ENCODE measurements at places on chromosomes 12 and 14. TPM values are rescaled to one million over a fixed set of nuclear protein-coding genes. Genes with fewer than 3 reads are reported as not detected.
A peak's percentile ranks its signal among the peaks of the same experiment; 100 is the strongest.

GRCh38 chr12:96247563-96247962 is 53.4 kb downstream of the ELK3 start:
- DNase-seq, result no peak
- no peak overlapping the region for H3K27ac ChIP-seq
- H3K27me3 ChIP-seq, result no peaks in the 10 kb centered on the region
- H3K4me3 ChIP-seq, result no peak overlapping the region

TXNDC16 gene
- total RNA-seq, result 6.4 TPM

GRCh38 chr12:12582193-12582881 is 19.7 kb upstream of the DUSP16 start:
- no peak overlapping the region for H3K27ac ChIP-seq
- DNase-seq, result no peak
- no peak overlapping the region for H3K4me3 ChIP-seq

GRCh38 chr12:111428728-111429175 is 23.0 kb downstream of the SH2B3 start:
- H3K4me3 ChIP-seq, result no peak overlapping the region
- H3K4me1 ChIP-seq, result peaks cover 46% of the 10 kb centered on the region
- DNase-seq, result no peak
- H3K27ac ChIP-seq, result no peak overlapping the region
- H3K27me3 ChIP-seq, result no peaks in the 10 kb centered on the region

GRCh38 chr14:104976198-104977007 is 1.8 kb downstream of the AHNAK2 start:
- H3K27ac ChIP-seq, result peak overlapping the region; percentile 54
- H3K27me3 ChIP-seq, result no peaks in the 10 kb centered on the region
- H3K36me3 ChIP-seq, result no peaks in the 10 kb centered on the region
- H3K4me3 ChIP-seq, result peak overlapping the region; percentile 91

DNA sequence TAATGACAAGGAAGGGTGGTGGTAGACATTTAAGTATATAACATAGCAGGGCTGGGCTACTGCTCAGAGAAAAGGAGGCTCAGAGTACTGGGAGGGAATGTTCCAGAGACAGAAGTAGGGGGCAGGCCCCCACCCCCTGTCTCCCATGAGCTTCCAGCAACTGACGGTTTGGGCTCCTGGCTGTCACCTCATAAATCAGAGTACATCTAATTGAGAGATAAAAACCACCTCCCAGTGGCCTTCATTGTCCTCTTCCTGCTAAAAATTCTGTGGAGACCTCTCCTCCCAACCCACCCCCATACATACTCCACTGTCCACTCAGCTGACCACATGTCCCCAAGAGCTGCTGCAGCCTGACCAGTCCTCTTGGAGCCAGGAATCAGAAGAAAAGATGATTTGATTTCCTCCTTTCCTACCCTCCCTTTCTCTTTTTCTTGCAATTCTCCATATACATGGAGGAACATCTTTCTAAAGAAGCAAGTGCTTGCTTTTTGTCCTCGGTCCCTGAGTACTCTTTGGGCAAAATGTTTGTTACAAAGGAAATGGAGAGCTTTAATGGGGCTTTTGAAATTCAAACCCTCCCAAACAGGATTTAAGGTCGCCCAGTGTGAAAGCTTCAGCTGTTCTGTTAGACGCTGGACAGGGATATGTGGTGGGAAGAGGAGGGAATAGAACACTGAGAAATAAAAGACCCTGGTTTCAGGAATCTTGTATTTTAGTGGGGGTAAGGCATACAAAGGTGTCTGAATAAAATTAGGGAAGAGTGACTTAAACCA is 16.4 kb upstream of the KCNA5 start:
- no peak overlapping the region for H3K4me3 ChIP-seq
- H3K36me3 ChIP-seq, result no peaks in the 10 kb centered on the region
- H3K4me1 ChIP-seq, result peaks cover 20% of the 10 kb centered on the region
- no peak overlapping the region for H3K27ac ChIP-seq
- DNase-seq, result no peak
- peaks cover 13% of the 10 kb centered on the region for H3K27me3 ChIP-seq

Data from chondrocyte (in vitro differentiated cells).